ENCODE measurements at places on chromosomes 7 and 10. TPM values are rescaled to one million over a fixed set of nuclear protein-coding genes. Genes with fewer than 3 reads are reported as not detected.

Gene LIPN
- total RNA-seq, result not detected

Gene CNPY1
- not detected for total RNA-seq

Gene AGR3
- not detected for total RNA-seq

Gene CDHR1
- total RNA-seq, result 0.07 TPM

Gene GNAT3
- total RNA-seq, result not detected

Gene AASS
- 1.2 TPM for total RNA-seq

Gene TEX36
- not detected for total RNA-seq

Gene MET
- total RNA-seq, result 0.71 TPM
